ENCODE measurements at places on chromosomes 4 and X. TPM values are rescaled to one million over a fixed set of nuclear protein-coding genes. Genes with fewer than 3 reads are reported as not detected.

DNA sequence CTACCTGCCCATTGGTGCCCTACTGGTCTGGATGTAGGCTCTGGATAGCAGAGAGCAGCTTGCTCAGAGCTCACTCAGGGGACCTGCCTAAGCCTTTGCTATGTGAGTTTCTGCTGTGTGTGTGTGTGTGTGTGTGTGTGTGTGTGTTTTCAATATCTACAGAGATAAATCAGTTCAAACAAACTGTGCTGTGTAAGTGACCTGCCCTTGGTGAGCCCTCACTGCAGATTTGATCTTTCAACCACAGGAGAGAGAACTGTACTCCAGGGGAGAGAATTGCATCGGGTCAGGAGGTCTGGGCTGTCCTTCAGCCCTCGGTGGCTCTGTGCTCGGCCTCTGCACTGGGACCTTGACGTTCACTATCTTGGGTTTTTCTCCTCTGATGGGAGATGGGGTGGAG, 35.0 kb upstream of the CDKN2AIP start:
- no peak overlapping the region for H3K4me3 ChIP-seq
- no peaks in the 10 kb centered on the region for H3K36me3 ChIP-seq
- no peak overlapping the region for H3K27ac ChIP-seq
- no peaks in the 10 kb centered on the region for H3K27me3 ChIP-seq
- peak; percentile 14 for DNase-seq
- peaks cover 8% of the 10 kb centered on the region for H3K4me1 ChIP-seq

- no peaks in the 10 kb centered on the region for H3K36me3 ChIP-seq
- H3K4me3 ChIP-seq = no peak overlapping the region
- no peak overlapping the region for H3K27ac ChIP-seq
Observed at GRCh38 chr4:186158021-186158813, 33.1 kb upstream of the CYP4V2 start.

- H3K4me1 ChIP-seq = no peaks in the 10 kb centered on the region
- H3K27me3 ChIP-seq = no peaks in the 10 kb centered on the region
- DNase-seq = no peak
Observed at GRCh38 chr4:125551466-125551865, 236.7 kb downstream of the FAT4 start.

- no peaks in the 10 kb centered on the region for H3K4me1 ChIP-seq
- no peak overlapping the region for H3K4me3 ChIP-seq
- no peaks in the 10 kb centered on the region for H3K36me3 ChIP-seq
- no peaks in the 10 kb centered on the region for H3K27me3 ChIP-seq
- no peak overlapping the region for H3K27ac ChIP-seq
- no peak for DNase-seq
Observed at GRCh38 chrX:14357314-14357713, 172.0 kb upstream of the GLRA2 start.

NPNT gene
- 6.9 TPM for total RNA-seq

SRPX gene
- 134 TPM for total RNA-seq

FMR1 gene
- total RNA-seq = 35.2 TPM
